ENCODE measurements at places on chromosomes 6 and 20.

DNA sequence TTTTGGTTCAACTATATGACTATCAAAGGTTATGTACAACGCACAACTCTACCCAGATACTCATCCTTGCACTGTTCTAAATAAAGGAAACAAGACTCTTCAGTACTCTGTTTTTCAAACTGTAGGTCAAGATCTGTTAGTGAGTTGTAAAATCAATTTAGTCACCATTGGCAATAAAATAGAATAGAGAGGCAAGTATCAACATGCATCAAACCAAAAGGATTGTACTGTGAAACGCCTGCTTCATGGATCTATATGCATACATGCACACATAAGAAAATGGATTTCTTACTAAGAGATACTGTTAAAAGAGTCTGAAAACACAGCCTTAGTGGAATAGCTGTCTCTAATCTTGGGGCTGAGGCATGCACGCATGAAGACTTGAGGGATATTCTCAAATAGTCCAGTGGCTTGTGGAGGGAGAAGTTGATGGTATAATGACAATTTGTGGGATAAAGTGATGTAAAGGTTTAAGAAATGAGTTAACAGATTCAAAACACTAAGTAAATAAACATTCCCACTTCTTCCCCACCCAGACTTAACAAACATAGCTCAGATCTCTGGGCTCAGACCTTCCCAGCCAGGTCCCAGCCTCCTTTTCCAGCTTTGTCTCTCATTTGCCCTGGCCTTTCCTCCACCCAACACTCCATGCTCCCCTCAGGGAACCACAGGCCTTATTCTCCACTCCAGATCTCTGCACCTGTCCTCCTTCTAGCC is 10.7 kb upstream of the LZTS3 start:
- DNase-seq = no peak

DNA sequence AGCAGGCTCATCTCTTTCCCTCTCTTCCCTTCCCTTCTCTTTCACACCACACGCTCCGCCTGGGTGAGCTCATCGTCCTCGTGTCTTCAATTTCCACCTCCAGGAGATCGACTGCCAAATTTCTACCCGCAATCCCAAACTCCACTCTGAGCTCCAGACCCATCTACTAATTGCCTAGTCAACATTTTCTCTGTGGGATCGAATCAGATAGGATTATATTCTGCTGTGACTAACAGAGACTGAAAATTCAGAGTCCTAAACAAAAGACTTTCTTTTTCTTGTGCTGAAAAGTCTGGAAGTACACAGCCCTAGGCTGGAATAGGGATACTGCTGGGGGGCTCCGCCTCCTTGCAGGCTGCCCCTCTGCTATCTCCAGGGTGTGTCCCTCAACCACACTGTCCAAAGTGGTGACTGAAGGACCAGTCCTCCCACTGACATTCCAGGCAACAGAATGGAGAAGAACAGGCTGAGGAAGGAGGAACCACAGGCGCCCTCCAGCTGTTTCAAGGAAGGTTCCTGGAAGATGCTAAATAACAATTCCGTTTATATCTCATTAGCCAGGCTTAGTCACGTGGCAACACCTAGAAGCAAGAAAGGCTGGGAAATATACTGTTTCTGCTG is 5.0 kb upstream of the HSPA12B start:
- no peak for DNase-seq

GRCh38 chr20:3464166-3464565 is 6.7 kb upstream of the ATRN start:
- no peak for DNase-seq

GRCh38 chr20:62804021-62804626 is 511 bp upstream of the OGFR start:
- DNase-seq = no peak

DNA sequence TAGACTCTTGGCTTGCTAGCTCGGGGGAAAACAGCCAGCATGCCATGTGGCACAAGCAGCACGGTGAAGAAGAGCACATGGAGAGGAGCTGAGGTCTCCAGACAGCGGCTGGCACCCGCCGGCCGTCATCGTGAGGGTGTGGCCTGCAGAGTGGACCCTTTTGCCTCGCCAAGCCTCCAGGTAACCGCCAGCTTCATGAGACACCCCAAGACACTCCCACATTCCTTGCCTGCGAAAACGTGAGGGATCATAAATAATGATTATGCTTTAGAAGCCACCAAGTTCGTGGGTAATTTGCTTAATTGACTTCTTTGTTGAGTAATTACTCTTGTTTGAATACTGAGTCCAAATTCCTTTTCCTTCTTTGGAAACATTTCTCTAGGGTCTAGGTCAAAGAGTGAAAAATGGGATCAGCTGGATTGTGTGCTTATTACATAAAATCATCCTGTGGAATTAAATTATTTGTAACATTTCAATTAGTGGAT is 23.2 kb downstream of the FAM50B start:
- no peak for DNase-seq

DNA sequence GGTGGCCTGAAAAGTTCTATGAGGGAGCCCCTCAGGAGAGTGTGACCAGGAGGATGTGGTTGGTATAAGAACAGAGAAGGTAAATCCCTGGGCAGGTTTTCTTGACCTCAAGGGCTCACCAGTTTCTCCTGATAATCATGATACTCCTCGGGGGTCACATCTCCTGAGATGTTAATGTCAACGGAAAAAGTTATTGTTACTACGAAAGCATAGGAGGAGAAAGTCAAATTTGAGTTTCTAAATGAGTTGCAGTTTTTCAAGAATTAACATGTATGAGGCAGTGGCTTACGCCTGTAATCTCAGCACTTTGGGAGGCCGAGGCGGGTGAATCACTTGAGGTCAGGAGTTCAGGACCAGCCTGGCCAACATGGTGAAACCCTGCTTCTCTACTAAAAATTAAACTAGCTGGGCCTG is 23.4 kb downstream of the MGME1 start:
- DNase-seq = no peak

GRCh38 chr20:34644345-34644744 is 32.5 kb downstream of the PIGU start:
- DNase-seq = no peak

- no peak for DNase-seq
These were observed 1.6 kb downstream of the PGBD1 start for GRCh38 chr6:28282926-28283325.

DNA sequence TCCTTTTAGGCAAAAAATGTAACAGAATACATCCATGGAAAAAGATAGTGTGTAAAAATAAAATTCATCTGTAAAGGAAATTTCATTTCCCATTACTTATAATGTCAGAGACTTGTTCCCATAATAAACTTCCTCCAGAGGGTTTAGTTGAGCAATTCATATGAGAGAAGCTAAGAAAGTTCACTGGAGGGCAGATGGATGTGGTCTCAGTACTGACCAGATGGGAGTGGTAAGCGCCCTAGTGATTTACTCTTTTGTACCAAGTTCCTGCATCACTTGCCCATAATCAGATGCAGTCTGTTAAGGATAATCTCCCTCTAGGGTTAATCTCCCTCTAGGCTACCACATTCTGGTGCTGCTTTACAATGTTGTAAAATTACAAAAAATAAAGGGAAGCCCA is 61.7 kb downstream of the ESF1 start:
- DNase-seq = no peak

GRCh38 chr6:137150072-137150471 is 23.4 kb downstream of the IL22RA2 start:
- no peak for DNase-seq

GRCh38 chr6:111469543-111469942 is 13.5 kb downstream of the REV3L start:
- DNase-seq = no peak

DNA sequence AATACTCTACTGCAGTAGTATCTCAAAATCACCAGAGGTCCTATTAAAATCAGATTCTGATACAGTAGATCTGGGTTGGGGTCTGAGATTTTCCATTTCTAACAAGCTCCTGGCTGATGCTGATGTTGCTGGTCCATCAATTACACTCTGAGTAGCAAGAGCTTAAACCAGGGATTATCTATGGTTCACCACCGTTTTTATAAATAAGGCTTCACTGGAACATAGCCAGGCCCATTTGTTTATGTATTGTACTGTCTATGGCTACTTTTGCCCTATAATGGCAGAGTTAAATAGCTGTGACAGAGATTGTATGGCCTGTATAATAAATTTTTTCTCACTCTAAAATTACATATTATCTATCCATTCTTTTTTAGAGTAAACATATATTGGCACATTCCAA is 53.0 kb downstream of the NUDT3 start:
- no peak for DNase-seq

DNA sequence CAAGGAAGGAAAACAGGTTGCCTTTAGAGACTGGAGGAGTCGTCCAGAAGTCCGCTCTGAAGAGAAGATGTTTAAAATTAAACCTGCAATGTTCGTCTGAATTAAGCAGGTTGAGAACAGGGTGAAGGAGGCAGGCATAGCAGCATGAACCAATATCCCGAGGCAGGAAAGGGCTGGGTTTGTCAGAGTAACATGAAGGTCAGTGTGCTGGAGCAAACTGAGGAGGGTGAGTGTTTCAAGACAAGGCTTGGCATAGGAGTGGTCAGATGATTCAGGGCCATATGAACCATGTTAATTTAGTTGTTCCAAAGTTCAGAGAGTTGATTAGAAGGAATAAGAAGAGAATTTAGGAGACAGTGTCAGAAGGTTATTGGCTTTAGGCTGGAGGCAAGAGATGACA is 93.3 kb downstream of the UTRN start:
- DNase-seq = no peak

DNA sequence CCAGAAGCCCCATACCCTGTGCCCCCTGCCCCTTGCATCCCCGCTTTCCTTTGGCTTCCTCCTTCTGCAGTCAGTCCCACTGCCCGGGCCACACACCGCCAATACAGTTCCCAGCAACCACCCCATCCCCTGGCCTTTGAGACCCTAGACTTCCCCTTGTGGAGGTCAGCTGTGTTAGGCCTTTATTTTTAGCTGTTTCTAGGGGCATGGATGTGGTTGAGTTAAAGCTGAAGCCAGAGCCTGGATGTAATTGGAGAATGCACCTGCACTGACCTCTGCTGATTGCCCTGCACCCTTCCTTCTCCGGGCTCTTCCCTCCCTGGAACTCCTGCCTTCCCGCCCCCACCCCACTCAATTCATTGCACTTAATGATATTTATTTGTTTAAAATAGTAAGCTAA is 33.9 kb downstream of the LYRM2 start:
- no peak for DNase-seq

GRCh38 chr6:74597266-74597665 is 608.6 kb downstream of the COL12A1 start:
- peak; percentile 34 for DNase-seq

DNA sequence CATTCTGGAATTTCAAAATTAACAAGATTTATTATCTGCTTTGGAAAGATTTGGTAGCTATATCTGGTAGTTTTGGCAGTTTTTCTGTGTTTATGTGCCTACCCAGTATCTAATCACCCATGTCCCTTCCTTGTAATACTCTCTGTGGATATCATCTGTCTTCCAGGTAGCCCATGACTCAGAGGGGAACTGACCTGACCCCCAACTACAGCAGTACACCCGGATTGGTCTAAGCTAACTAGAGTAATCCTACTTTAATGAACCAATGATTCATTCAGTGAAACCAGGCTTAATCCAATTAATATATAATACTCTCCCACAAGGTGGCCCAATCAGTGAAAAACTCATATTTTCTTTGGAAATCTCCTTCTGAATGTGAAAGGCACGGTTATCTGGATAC is 295.3 kb upstream of the SULF2 start:
- DNase-seq = no peak

- DNase-seq = no peak
These were observed 63.5 kb downstream of the THBS2 start for GRCh38 chr6:169190144-169190584.

GRCh38 chr20:61345656-61346055 is 93.6 kb downstream of the CDH4 start:
- DNase-seq = no peak

GRCh38 chr6:55088902-55089301 is 85.4 kb upstream of the HCRTR2 start:
- DNase-seq = no peak

DNA sequence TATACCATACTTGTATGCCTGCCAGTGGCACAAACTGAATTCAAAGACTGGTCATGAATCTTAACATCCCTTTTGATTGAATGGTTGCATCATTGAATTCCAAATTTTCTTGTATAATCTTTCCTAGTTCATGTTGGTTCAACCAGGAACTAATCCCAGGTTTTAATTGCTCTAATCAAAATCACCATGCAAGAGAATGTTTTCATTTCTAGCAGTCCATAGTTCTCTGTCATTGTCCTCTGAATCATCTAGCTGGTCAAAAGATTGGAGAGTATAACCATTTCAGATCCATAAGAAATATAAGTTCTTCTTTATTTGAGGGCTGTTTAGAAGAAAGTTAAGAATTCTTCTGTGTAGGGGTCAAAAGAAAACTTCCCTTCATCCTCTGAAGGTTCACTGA is 57.2 kb downstream of the ZNF292 start:
- DNase-seq = no peak

DNA sequence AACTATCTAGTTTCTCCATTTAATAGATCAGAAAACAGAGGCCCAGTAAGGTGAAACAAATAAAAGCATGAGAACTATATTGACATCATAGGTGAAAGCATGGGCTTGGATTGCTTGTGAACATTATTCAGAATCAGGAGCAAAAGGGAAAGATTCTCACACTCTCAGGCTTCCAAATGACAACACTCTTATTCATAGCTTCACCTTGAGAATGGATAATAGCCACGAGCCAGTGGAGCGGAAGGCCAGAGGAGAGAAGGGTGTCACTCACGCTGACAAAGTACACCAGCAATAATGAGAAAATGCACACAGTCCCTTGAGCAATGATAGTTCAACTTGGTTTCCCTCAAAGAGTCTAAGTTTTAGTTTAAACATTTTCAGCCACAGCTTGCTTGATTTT is 339.0 kb downstream of the TPBG start:
- no peak for DNase-seq

GRCh38 chr20:14337400-14338171 is at the start of gene FLRT3:
FLRT3 (minus strand) TSS chr20:14337612; CDS start chr20:14327506, 10,106 bp downstream.
- no peak for DNase-seq

- DNase-seq = no peak
These were observed 323.3 kb upstream of the NT5E start for GRCh38 chr6:85126485-85127167.

DNA sequence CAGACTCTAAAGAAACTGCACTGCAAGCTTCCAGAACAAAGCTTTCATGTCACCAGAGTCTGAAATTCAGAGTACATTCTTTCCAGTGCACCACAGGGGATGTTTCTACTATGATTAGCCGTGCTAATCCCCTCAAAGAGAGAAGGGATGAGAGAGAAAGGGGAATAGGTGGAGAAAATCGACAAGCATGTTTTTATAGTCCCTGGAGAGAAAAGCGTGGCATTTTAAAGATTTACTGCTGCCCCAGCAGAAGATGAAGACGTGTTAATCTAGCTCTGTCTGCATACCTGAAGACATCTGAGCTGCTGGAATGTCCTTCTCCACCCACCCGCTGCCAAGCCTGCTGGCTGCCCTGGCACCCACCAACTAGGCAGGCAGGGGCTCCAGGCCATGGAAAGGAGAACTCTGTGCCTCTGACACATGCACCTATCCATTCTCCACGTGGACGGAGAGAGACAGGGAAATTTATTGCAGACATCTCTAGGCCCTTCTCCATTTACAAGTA is 4.1 kb downstream of the MYLK4 start:
- DNase-seq = no peak

GRCh38 chr6:133761706-133762105 is 127.2 kb upstream of the TCF21 start:
- no peak for DNase-seq

Data from bone marrow (tissue), 2 donors.